ENCODE measurements at places on chromosomes 7 and 10.

DNA sequence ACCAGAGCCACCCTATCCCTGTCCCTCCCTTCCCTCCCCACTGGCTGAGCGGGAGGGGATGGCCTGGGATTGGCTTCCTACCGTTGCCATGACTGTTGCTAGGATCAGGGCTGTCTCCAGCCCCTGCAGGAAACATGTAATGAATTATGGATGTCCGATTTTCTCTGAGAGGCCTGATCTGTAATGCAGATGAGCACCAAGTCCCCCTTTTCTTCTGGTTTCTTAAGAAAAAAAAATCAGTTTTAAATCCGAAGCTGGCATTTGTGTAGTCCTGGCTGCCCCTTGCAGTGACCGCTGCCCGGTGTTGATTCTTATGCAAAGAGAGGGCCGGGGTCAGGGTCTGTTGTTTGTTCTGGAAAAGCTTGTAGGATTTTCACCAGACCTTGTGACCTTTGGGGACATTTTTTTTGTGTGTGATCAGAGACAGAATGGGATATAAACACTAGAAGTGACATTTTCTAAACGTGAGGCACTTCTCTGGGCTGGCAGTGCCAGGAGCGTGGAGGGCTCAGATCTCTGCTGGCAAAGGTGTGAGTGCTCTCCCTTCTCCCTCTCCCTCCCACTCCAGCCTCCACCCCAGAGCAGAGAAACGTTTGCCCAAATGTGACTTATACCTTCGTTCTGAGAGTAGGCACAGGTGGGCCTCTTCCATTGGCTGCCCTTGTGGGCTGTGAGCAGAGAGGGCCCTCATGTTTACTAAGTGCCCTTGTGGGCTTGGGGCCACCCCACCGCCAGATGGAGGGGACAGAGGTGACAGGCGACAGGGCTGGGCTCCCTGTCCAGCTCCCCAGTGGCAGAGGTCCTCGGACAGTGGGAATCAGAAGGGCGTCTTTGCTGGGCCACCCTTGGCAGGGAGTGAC lies 127.5 kb downstream of the DNAJB6 start:
- no peak for DNase-seq

DNA sequence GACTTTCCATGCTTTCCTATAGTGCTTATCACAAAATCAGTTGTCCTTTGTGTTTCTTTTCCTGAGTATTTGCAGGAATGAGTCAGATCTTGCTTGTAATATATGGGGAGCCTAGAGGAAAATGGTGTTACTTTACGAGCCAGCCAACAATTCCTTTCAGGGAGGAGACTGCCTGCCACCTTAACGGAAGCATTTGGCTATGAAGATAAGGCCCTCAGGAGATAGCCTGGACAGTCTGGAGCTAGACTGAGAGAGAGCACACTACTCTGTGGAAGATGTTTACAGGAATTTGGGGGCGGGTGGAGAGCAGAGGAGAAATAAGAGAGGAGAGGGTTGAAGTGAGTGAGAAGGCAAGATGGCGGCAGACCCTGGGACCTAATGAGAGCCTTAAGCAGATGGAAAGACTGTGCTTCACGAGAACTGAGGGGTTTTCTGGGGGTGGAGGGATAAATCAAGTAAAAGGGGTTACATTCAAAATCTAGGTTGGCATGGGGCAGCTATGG lies 126.3 kb downstream of the SNX10 start:
- DNase-seq: no peak

- no peak for DNase-seq
Measured at GRCh38 chr7:64965594-64965993, 25.2 kb downstream of the ZNF117 start.

GRCh38 chr10:120833222-120833928 lies 17.8 kb upstream of the WDR11 start:
- no peak for DNase-seq

DNA sequence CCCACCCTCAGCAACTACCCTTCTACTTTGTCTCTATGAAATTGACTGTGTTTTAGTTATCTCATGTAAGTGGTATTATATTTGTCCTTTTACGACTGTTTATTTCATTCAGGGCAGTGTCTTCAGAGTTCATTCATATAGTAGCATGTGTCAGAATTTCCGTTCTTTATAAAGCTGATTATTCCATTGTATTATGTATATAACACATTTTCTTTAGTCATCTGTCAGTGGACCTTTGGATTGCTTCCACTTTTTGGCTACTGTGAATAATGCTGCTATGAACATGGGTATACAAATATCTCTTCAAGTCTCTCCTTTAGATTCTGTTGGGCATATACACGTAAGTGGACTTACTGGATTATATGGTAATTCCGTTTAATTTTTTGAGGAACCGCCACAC lies 14.5 kb downstream of the SLF2 start:
- DNase-seq: no peak

GRCh38 chr7:133837224-133837623 lies 289.9 kb upstream of the LRGUK start:
- DNase-seq: no peak

DNA sequence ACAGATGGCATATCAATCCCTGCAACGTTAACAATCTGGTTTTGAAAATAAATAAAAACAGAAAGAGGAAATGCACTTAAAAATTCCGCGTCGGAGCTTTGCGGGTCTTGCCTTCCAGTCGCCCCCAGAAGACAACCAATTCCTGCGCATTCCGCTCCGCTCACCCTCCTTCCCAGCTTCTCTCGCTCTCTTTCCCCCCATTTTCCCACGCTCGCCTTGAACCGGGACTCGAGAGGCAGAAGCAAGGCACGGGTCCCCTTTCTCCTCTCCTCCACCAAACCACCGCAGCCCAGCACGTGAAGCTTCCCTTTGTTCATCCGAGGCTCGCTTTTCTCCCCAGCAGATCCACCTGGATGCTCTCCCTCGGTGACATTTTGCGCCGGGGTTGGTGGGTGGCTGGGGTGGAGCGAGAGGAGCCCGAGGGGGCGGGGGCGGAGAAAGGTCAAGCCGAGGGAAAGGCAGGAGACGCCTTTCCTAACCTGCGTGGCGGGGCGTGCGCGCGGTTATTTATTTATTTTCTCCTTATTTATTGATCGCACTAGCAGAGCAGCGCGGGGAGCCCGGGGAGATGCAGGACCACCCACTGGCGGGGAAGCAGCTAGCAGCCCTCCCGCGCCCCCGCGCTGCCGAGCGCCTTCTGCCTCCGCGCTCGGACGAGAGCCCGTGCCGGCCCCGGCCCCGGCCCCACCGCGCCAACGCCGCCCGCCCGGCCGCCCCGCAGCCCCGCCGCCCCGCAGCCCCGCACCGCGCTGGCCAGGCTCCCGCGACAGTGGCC lies at the start of gene KCND2:
TSS of gene KCND2 (plus strand) at position 475 of the 775 bp plus-strand sequence.
- DNase-seq: peak; percentile 50

GRCh38 chr7:84191261-84191660 lies 3.3 kb downstream of the SEMA3A start:
- DNase-seq: no peak

- DNase-seq: no peak
Measured at GRCh38 chr10:18402853-18403252, 248.5 kb downstream of the NSUN6 start.

DNA sequence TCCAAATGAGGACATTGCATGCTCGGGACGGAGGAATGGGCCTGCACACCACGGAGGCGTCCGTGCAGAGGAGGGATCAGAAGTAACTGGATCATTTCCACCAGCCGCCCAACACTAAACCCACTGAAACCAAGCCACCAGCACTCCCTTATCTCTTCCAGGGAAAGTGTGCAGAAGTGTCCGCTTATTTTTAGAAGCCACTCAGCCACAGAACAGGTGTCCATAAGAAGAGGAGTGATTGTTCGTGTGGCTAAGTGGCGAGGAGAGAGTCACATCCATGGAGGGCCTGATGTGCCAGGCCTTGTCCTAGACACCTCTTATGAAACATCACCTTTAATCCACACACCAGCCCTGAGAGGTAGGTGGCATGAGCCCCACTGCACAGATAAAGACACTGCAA lies 407.9 kb upstream of the NPVF start:
- DNase-seq: no peak

GRCh38 chr10:79073784-79074432 lies 5.1 kb downstream of the ZMIZ1 start:
- DNase-seq: no peak

DNA sequence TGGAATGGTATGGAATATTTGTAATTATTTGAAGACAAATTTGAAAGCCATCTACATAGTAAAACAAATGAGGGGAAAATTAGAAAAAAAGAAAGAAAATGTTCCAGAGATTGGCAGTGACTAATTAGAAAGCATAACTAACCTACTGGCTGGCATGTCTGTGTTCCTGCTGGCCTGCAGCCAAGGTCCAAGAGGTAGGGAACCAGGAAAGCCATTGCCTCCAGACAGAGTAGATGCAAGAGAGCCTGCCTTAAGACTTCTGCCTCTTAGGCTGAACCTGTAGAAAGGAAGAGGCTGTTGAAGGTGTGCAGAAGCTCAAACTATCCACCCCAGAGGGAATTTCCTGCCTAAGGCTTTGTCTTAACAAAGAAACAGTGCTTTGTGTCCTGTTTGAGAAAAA lies 982.0 kb downstream of the SORCS1 start:
- no peak for DNase-seq

DNA sequence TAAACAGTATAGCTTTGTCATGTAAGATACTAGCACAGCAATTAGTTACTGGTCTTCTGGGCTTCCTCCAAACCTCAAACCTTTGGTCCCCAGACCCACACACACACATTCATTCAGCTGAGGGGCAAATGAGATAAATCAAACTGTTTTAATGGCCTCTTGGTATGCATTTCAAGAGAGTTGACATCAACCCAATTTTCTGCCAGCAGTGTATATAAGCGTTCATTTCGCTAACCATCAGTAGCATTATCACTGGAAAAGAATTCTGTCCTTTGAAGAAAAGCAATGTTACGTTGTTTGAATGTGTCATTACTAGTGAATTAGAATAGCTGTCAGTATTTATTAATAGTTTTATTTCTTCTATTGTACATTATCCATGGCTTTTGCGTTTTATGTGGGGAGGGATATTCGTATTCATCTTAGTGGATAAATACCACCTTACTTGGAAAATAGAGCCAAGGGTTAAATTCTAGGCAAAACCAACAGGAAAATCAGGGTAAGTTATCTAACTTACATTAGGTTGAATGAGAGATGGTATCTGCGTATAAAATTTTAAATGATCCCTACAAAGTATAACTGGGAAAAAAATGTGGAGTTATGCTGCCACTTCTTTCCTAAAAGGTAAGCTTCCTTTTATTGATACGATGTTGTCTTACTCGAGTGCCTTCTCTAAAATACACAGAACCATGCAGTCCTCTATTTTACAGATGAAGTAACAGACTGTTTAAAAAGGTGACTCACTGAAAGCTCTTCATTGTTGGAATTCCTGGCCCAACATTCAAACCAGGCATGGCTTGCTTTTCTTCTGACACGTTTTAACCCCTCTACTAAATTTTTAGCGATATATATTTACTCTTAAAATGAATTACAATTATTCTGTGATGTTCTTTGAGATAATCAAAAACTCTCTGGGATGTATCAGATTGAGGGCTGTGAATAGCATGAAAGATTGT lies 2.0 kb upstream of the ZMYND11 start:
- no peak for DNase-seq

DNA sequence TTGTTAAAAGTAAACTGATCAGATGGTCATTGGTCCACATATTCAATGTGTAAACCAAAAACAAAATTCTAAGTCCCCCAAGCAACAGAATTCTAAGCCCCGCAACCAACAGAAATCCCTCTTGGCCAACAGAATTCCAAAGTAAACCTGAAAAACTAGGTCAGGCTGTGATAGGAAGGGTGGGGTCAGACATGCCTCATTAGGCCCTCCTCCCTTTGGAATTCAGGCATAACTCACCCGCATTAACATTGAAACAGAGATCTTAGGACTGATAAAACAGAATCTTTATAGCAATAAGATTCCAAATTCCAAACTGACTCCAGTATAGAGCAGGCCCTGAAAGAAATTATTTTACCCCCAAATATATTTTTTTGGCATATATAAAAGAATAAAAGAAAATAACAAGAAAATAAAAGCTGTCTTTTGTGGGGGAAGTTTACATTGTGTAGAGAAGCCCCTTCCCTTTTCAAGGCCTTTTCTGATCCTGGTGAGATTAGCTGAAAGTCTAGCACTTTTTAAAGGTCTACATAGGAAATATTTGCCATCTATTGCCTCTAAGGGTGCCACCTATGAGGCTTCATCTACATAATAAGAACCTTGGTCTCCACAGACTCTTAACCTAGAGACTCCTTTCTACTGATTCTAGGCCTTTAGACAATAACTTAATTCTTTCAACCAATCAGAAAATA lies 30.5 kb downstream of the GNAT3 start:
- no peak for DNase-seq

DNA sequence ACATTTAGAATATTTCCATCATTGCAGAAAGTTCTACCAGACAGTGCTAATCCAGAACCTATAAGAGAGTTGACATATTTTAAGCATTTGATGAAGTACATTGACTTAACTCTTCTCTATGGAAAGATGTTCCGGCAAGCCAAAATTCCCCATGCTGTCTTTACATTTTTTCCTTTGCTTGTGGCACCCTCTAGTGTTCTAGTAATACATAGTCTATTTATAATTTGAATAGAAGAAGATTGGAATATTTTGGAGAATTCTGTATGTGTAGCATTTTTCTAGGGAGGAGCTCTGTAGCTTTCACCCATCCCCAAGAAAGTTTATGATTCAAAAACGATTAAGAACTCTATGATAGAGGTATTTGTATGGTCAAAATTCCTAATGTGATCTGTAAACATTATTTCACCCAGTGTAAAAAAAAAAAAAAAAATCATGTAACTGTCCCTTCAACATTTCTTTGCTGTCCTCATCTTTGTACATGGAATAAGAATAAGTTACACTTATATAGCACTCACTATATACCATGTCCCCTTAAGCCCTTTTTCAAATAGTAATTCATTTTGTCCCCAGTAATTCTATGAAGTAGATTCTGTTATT lies 33.2 kb downstream of the NRF1 start:
- DNase-seq: no peak

GRCh38 chr7:106101726-106102125 lies 10.4 kb downstream of the SYPL1 start:
- no peak for DNase-seq

All from C1 segment of cervical spinal cord (tissue), 14 donors.